ENCODE measurements at places on chromosomes 16 and 17. TPM values are rescaled to one million over a fixed set of nuclear protein-coding genes. Genes with fewer than 3 reads are reported as not detected.

- H3K4me1 ChIP-seq, result no peaks in the 10 kb centered on the region
- peak overlapping the region; percentile 70 for H3K27ac ChIP-seq
- no peak overlapping the region for H3K4me3 ChIP-seq
- H3K27me3 ChIP-seq, result no peaks in the 10 kb centered on the region
These were observed 18.9 kb downstream of the C16orf86 start for GRCh38 chr16:67685388-67686112.

GRCh38 chr17:1340371-1340770 lies 59.7 kb downstream of the YWHAE start:
- no peaks in the 10 kb centered on the region for H3K4me1 ChIP-seq
- H3K36me3 ChIP-seq, result peaks cover 24% of the 10 kb centered on the region

Gene CD300A
- polyA plus RNA-seq, result 0.72 TPM

DNA sequence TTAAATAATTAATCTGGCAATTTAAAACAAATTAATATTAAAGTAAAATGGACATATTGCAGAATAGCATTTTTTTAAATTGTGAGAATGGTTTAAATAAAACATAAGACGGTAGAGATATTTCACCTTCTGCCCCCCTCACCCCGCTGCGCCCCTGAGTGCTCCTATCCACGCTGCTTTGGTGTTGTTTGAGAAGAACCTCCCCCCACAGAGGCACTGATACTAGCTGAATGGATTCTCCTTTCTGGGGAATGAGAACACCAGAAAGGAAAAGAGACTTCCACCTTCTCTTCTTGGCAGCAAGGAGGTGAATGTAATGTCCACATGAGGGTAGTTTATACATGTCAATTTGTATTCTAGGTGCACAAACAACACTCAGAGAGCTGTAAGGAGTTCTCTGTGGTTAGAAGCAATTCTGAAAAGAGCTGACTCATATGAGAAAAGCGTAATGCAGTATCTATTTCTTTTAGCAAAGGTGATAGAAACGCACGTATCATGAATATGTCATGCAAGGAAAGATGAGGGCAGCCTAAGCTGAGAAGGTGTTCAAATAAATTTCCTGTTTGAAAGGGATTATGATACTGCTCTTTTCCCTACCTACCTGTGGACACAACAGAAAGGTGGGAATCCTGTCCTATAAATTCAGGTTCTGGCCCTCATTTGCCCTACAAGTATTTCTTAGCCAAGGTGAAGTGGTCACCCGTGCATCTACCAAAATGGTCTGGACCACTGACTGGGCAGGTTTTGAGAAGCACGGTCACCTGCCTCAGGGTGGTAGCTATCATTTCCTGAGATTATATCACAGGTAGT lies 126.9 kb downstream of the PARN start:
- H3K4me1 ChIP-seq, result peaks cover 13% of the 10 kb centered on the region
- peak overlapping the region; percentile 72 for H3K27ac ChIP-seq
- H3K4me3 ChIP-seq, result no peak overlapping the region

- peak overlapping the region; percentile 35 for H3K27ac ChIP-seq
- no peaks in the 10 kb centered on the region for H3K36me3 ChIP-seq
- H3K27me3 ChIP-seq, result no peaks in the 10 kb centered on the region
- DNase-seq, result peak; percentile 62
These were observed 19.2 kb downstream of the SGF29 start for GRCh38 chr16:28572696-28573510.

Gene CYBA
- polyA plus RNA-seq, result 46.5 TPM

- H3K4me1 ChIP-seq, result peaks cover 6% of the 10 kb centered on the region
- DNase-seq, result no peak
- H3K27me3 ChIP-seq, result no peaks in the 10 kb centered on the region
- no peak overlapping the region for H3K27ac ChIP-seq
- no peaks in the 10 kb centered on the region for H3K36me3 ChIP-seq
These were observed 86.3 kb downstream of the WDR59 start for GRCh38 chr16:74898659-74899058.

GRCh38 chr16:90046971-90047713 lies 27.9 kb upstream of the DBNDD1 start:
- peak; percentile 49 for DNase-seq
- peak overlapping the region; percentile 47 for H3K4me3 ChIP-seq
- H3K27me3 ChIP-seq, result no peaks in the 10 kb centered on the region
- peaks cover 9% of the 10 kb centered on the region for H3K4me1 ChIP-seq
- H3K27ac ChIP-seq, result no peak overlapping the region

Gene CDRT15
- not detected for polyA plus RNA-seq

DNA sequence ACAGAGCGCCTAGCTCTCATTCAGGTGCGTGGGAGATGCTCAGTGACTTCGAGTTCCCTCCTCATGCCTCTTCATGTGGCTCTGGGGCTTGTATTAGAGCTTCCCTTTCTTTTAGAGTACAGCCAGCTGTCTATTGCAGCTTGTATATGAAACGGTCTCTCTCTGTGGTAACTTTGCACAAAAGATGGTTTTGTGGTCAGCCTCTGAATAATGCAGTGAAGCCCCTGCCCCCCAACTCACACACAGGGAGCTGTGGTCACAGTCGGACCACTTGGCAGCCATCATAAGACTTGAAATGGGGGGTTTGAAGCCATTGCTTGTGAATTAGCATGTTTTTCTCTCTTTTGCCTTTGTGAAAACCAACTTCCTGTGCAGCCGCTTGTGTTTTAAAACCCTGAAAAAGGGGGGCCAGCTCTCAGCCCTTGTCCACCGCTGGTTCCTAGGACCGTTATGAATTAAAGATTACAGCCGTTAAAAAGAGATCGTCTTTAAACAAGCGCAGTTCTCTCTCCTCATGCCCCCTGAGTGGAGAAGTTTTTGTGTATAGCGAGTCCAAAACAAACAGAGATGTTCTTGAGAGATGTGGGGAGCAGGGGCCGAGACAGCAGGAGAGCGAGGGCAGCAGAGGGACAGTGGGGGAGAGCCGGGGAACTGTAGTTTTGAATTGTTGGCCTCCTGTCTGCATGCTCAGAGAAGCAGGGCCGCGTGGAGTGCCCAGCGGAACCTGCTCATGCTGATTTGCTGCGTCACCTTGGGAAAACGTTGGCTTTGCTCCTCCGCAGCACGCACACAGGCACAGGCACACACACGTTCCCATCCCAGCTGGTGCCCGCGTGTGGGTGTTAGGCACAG lies 199.0 kb downstream of the MSI2 start:
- no peak for DNase-seq
- H3K36me3 ChIP-seq, result no peaks in the 10 kb centered on the region
- no peak overlapping the region for H3K4me3 ChIP-seq
- H3K27ac ChIP-seq, result no peak overlapping the region

DNA sequence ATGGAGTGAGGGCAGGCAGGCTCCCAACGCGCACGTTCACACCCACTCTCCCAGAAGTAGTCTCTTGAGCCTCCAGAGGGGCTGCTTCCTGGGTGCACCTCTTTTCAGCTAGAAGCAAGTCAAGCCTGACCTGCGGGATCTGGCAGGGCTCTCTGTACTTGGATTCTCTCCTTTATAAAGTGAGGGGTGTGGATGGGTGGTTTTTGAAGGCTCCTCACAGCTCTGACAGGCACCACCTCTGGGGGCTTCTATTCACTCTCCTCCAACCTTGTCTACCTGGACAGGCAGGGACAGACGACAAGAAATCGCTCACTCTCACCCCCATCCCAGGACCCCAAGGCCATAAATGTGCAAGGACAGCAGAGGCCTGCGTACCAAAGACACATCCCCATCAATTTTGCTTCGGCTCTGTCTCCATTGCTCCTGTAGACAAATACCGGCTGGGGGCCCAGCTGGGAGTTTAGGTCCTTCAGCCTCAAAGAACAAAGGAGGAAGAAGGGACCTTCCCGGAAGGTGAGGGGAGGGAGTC lies 814 bp upstream of the DYNLL2 start:
- peaks cover 23% of the 10 kb centered on the region for H3K36me3 ChIP-seq
- H3K27me3 ChIP-seq, result no peaks in the 10 kb centered on the region

GRCh38 chr17:80138856-80139426 lies 8.0 kb downstream of the EIF4A3 start:
- no peak overlapping the region for H3K27ac ChIP-seq
- peaks cover 100% of the 10 kb centered on the region for H3K36me3 ChIP-seq
- DNase-seq, result no peak

DNA sequence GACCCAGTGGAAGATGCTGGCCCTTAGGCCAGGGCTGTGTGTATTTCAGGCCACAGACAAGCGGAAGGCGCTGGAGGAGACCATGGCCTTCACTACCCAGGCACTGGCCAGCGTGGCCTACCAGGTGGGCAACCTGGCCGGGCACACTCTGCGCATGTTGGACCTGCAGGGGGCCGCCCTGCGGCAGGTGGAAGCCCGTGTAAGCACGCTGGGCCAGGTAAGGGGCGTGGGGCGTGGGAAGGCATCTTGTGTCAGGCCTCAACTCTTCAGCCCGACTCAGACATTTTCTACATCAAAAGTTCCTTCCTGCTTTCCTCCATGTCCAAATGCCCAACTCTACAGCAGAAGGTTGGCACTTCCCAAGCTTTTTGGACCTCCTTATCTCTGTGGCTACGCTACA lies 6.0 kb downstream of the ABI3 start:
- peaks cover 10% of the 10 kb centered on the region for H3K27me3 ChIP-seq
- H3K4me3 ChIP-seq, result no peak overlapping the region
- peaks cover 48% of the 10 kb centered on the region for H3K4me1 ChIP-seq
- no peak for DNase-seq

- H3K27me3 ChIP-seq, result no peaks in the 10 kb centered on the region
- no peak overlapping the region for H3K27ac ChIP-seq
- DNase-seq, result no peak
These were observed 13.6 kb downstream of the MRM1 start for GRCh38 chr17:36614933-36615332.
